Cortex of kidney (tissue), 1 donor: ENCODE measurements at places on chromosomes 1 and 21.

- DNase-seq = no peak
Measured at GRCh38 chr21:33127154-33127867, 57.4 kb downstream of the OLIG1 start.

GRCh38 chr1:29532751-29533150, 296.4 kb downstream of the PTPRU start:
- no peak for DNase-seq

- no peak for DNase-seq
Measured at GRCh38 chr1:230487773-230488428, 61.8 kb upstream of the PGBD5 start.

DNA sequence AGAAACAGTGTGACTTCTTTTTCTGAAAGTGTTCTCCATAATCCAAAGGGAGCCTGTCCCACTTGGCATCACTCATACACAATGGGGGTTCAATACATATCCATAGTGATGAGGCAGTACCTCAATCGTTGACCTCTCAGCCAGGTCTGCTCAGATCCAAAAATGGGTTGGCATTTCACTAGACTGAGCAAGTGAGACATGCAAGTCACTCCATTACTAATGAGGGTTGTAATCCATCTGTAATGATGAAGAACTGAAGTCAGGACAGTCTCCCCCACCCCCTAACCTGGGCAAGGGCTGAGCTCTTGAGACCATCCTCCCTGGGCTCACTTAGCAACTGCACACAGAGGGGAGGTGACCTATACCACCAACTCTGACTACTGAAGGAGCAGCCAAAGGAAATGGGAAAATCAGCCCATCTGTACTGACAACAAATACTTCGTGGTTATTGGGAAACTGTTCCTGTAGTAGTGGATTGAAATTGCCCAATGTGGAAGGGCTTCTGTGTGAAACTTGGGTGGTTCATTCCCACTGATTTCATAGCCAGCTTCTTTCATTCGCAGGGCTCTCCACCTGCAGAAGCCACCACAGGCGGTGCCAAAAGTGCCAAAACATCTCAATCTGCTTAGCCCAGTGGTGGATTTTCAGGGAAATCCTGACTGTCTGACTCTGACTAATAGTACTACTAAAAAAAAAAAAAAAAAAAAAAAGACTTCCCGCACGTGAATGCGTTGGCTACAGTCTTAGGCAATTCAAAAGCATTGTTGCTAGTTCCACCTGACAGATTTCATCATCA, 5.0 kb downstream of the NGF start:
- no peak for DNase-seq

GRCh38 chr1:45206808-45207623, 611 bp upstream of the ZSWIM5 start:
- DNase-seq = no peak

DNA sequence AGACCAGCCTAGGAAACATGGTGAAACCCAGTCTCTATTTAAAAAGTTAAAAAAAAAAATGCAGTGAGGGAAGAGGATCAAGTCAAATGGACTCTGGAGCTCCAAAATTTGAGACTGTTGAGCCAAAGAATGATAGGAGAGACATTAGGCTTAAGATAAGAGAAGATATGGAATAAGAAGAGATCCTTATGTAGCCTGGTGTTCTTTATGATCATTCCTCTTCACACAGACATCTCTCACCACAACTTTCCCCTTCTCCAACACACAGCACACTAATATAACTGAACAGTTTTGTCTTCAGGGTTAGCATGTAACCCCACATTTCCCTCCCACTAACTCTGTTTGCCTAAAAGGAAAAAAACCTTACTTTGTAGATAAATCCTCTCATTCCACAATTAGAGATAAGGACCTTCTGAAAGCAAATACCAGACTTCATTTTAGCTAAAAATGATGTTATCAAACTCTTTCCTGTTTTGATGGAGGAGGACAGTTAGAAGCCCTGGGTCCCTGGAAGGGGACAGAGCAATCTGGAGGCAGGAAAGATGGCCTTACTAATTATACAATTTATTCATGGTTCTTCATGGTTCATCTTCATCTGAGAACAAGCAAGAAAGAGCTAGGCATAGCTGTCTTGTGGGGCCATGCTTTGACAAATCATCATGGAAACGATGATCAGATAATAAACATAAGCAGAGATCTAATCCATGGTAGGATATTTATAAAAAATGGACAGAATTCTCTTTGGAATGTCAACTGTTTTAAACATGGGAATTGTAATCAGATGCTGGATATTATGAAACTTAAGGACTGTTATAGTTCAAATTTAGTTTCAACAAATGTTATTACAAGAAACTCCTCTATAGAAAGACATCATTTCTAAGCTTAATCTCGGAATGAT, 96.7 kb upstream of the S1PR1 start:
- DNase-seq = no peak
